ENCODE measurements at places on chromosomes 5 and 9.

DNA sequence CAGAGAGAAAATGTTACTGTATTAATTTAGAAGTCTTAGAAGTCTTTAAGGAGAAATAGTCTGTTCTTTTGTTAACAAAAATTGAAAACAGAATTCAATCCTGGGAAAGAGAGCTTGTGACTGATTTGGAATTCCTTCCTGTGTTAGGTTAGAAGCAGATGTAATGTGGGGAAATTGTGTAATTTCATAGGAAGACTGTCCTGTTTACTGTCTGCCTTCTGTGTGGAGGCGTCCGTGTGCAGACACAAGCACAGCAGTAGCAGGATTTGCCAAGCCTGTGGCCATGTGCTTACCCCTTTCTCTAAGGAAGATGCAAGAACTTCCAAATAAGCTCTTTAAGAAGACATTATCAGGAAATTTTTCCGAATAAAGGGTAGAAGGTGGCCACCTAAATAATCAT is 36.7 kb upstream of the F2R start:
- no peak for DNase-seq

DNA sequence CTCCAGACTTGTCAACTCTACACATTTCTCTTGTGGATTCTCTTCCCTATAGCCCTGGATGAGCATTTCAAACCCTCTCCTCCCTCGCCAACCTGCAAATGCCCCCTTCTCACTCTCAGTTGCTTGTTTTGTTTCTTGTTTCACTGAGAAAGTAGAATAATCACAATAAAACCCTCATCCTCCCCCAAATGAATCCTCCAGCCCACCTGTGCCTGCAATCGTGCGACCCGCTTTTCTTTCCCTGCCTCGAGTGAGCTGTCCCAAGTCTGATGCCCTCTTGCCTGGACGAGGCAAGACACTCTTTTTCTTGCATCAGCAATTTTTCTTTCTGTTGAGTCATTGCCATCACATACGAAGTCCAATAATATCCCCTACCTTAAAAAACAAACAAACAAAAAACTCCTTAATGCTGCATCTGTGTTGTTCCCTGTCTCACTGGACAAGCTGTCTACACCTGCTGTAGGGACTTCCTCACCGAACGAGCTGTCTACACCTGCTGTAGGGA is 3.7 kb upstream of the CACNA1B start:
- DNase-seq = no peak

DNA sequence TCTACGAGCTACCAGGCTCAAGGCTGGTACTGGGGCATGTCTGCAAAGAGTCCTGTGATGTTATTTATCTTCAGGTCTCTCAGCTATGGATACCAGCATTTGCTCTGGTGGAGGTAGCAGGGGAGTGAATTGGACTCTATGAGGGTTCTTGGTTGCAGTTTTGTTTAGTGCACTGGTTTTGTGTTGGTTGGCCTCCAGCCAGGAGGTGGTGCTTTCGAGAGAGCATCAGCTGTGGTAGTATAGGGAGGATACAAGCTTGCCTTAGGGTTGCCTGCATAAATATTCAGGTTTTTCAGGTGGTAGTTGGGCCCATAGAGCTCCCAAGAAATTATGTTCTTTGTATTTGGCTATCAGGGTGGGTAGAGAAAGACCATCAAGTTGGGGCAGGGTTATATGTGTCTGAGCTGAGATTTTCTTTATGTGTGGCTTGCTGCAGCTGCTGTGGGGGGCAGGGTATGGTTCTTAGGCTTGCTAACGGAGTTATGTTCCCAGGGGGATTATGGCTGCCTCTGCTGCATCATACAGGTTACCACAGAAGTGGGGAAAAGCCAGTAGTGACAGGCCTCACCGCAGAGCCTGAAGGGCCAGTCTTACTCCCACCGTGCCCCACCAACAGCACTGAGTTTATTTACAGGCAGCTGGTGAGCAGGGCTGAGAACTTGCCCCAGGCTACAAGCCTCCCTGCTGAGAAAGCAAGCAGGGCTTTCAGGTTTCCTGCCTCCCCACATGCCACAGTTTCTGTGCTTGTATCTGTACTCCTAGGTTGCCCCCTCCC is 9.7 kb upstream of the RIOK2 start:
- no peak for DNase-seq

- no peak for DNase-seq
Measured at GRCh38 chr5:72477176-72477575, 30.0 kb downstream of the ZNF366 start.

- no peak for DNase-seq
Measured at GRCh38 chr9:78565481-78565880, 268.6 kb downstream of the PSAT1 start.

DNA sequence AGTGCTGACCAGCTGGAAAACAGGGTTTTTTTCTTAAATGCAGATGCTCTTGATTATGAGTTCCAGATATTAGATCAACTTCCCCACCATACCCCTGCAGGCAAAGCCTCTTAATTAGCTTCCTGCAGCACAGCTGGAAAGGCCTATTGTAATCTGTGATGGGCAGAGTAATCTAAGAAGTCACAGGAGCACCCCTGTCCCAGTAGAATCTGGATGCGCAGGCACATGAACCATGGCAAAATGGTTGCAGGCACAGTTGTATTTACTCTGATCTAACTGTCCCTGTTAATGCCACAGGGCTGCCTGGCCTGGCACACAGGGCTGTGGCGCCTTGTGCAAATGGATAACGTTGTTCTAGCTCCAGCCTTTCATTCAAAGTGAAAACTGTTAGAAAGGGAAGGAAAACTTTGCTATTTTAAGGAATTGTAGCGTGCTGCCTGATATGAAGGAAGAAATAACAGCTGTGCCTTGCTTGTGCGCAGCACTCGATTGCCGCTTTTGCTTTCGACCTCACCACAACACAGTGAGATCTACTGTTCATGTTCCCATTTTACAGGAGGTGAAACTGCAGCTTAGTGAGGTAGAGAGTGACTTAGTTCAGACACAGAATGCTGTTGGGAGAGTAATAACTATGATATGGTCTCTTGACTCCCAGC is 2.3 kb downstream of the TGFBI start:
- no peak for DNase-seq

DNA sequence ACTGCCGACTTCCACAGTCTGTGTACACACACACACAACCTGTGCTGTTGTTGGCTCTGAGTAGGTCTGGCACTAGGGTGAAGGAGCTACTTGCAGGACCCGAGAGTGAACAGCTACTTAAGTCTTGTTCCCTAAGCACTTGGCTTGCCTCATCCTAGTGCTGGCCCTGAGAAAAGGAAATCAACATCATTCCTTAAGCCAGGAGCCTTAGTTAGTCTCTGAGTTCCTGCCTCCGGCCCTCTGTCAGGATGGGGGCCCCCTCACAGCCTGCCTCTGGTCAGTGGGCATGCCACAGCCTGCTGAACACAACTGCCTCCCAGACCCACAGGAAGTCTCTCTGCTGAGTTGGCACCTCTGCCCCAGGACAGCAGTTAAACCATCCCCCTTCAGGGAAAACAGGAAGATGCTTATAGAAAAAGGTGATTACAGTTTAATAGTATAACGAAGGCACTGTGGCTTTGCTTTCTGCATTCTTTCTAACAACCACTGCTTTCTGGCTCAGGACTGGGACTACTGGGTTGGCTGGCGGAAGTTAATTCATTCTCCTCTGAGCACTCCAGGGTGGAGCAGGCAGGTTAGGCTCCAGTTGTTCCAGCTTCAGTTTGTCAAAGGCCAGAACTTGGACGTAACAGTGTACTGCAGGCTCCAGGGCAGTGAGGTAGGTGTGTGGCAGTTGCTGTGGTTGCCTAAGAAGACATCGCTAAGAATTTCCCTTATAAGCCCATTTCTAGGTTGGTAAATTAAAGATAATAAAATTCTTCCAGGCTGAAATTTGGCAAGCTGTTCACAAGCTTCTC is 2.8 kb downstream of the MAMDC2 start:
- DNase-seq = no peak

DNA sequence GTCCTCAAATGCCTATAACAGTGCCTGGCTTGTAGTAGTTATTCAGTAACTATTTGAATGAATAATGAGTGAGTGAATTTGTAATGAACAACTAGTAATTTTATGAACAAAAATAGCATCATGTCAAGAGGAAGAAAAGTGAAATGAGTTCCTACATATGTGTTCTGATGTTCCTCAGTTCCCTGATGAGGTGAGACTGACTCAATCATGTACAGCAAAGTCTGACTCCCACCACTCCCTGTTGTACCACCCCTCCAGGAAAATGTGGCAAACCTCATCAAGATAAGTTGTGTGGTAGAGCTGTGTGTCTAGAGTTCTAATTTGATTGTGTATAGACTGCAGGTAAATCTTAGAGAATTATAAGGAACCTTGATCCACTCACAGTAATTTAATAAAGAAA is 201.6 kb downstream of the GOLPH3 start:
- no peak for DNase-seq

GRCh38 chr9:33404788-33405362 is 2.5 kb upstream of the AQP7 start:
- no peak for DNase-seq

GRCh38 chr5:169018925-169019324 is 282.0 kb downstream of the SLIT3 start:
- no peak for DNase-seq

DNA sequence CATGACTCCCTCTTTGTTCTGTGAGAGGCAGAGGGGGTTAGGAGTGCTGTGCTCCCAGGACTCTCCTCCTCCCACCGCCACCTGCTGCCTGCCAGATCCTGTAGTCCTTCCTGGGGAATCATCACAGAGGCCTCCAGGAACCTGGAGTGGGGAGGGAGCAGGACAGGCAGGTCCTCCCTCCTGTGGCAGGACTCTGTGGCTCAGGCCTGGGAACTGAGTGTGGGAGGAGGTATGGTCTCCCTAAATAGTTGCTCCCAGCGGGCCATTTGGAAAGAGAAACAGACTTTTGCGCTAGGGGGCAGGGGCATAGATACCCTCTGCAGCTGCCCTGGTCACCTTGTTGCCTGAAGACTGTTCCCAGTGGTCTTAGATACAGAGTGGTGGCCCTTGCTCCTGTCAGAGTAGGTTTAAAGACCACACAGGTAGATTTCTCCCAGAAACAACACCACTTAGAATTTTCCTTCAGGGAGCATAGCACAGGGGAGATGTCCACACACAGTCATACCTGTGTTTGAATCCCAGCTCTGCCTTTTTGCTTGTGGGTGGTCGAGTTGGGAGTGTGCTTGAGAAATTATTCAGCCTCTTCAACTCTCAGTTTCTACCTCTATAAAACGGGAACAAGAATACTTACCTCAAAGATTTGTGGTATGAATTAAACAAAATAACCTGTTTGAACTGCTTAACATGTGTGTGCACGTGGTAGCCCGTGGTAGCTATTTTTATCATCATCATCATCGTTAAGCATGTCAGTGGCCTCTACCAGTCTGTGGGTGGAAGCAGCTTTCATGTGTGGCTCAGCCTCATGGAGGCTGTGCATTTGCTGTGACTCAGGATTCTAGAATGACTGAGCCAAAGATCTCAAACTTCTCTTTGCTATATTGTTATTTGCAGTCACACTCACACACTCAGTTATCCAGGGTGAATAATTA is 55.8 kb downstream of the SLC22A5 start:
- peak; percentile 56 for DNase-seq

GRCh38 chr9:110580850-110581249 is 1.3 kb upstream of the SVEP1 start:
- no peak for DNase-seq

- DNase-seq = no peak
Measured at GRCh38 chr9:90927496-90927895, 125.9 kb downstream of the SYK start.

- DNase-seq = no peak
Measured at GRCh38 chr5:38468202-38468673, 88.2 kb downstream of the LIFR start.

DNA sequence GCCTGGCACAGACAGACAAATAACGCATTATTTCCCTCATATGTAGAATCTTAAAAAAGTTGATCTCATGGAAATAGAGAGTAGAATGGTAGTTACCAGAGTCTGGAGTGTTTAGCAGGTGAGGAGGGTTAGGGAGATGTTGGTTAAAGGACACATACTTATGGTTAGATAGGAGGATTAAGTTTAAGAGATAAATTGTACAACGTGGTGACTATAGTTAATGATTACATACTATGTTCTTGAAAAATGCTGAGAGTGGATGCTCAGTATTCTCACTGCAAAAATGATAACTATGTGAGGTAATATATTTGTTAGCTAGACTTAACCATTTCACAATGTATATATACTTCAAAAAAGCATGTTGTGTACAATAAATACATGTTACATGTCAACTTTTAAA is 38.0 kb downstream of the CERT1 start:
- no peak for DNase-seq

DNA sequence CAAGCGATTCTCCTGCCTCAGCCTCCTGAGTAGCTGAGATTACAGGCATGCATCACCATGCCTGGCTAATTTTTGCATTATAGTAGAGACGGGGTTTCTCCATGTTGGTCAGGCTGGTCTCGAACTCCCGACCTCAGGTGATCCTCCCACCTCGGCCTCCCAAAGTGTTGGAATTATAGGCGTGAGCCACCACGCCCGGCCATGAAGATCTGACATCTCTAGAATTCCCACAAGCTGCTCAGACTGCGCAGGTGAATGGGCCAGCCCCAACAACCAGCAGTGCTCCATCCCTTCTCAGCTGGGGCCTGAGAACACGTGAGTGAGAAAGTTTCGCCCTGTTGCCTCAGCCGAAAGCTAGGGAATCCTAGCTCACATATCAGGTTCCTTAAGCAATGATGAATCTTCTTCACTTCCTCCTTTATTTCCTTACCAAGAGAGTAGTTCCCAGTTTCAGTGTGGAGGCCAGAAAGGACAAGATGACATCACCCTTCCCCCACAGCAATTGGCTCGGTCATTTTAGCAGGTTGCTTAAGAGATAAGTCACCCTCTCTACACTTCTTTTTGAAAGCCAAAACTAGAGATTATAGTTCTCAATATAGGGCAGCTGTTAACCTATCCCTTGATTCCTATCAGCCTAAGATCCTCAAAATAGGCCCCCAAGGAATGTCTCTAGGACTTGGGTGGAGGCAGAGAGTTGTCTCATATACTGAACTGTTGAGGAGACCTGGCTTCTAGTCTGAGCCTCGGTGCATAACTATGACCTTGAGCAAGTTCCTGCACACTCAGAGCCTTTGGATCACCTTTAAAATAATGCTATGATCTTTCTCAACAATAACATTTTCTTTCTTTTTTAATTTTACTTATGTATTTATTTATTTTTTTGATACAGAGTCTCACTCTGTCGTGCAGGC is 23.9 kb upstream of the PPP2CA start:
- no peak for DNase-seq

DNA sequence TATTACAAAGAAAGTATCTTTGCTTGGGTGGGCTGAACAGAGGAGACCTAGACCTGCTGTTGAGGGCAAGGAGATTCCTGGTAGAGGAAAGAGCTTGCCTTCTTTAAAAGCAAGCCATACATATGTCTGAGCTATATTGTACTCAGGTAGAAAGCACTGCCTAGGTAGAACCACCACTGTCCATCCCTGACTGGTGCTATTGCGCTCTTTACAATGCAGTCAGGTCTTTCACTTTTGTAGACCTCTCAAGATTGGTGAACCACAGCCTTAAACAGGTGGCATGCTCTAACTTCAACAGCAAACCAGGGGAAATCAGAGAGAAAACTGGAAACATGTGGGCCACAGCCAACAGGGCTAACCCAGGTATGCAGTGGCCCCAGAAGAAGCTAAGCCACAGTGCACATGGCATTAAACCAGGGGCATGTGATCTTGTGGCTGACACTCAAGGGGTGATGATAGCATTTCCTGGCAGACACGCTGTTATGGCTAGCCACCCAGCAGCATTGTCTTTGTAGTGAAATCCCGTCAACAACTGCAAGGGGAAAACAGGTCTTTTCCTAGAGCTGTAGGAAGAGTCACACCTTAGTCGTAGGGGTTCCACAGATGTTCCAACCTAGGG is 253.9 kb upstream of the PCSK5 start:
- DNase-seq = no peak

Data from T-helper 17 cell (primary cell).